ENCODE measurements at places on chromosomes 1 and 21.

DNA sequence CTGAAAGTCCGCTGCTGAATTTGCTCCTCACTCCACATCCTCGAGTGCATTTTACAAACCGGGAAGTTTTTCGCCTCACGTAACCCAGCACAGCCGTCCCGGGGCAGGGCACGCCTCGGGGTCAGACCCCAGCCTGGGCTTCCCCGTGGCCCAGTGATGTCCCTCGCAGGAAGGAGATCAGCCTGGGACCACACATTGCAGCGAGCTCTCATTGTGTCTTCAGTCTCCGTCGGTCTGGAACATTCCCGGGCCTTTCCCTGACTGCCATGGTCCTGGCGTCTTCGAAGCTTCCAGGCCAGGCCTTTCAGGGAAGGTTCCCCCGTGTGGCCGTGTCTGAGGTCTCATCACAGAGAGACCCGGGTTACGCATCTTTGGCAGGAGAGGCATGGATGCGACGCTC, 43.5 kb downstream of the MORN1 start:
- no peak for DNase-seq

- no peak for DNase-seq
These were observed 11.1 kb downstream of the TMEM240 start for GRCh38 chr1:1529321-1529720.

DNA sequence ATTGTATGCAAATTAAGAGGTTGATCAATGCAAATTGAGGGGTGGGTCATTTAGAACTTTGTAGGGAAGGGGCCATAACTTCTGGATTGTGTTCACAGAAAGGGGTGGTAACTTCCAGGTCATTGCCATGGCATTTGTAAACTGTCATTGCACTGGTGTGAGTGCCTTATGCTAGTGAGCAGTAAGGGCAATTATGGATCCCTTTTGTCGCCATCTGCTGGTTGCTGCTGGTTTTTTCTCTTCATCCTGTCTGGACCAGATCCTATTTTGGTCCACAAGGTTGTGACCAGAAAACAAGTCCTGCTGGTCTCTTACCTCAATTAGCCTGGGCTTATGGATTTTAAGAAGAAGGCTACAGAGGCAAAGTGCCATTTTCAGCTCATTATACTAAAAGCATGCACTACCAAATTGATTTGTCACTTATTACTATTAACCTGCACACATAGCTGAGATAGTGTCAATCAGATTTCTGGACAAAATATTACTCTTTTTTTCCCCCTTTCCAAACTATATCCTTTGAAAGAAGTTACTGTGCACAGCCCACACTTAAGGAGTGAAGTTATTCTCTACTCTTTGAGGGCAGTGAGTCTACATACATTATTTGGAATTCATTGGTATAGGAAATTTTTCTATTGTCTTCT, 196.2 kb downstream of the ZC3H11B start:
- DNase-seq = no peak

- peak; percentile 92 for DNase-seq
These were observed at the start of gene PSMD4 for GRCh38 chr1:151254217-151255213. TSS of gene PSMD4 (plus strand) at chr1:151254734. CDS start at chr1:151254783, 49 bp downstream.

DNA sequence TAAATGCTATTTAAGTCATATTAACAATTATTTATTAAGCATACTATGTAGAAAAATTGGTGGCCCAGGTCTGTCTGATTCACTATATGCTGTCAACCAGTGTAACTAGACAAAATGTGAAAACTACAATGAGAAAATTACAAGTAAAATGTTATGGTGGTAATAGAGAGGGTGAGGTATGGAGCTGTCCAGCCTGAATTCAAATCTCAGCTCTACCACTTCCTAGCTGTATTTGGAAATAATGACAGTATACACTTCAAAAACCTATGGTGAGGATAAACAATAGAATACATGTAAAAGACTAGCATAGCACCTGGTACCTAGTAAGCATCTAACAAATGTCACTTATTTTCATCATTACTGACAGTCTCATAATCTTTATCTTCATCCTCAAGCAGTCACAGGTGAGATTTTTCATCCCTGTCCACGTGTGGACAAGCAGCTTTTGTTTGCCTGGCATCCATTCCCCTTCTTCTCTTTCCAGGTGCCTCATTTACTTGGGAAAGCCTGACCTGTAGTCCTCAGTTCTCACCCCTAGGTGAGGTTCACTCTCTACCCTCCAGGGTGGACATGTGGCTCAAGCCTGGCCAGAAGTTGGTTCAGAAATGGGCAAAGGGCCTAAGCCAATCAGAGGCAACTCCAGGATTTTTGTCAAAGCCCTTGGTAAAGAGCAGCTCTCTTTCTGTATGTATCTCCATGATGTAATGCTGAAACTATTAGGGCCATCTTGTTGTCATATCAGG, 29.5 kb downstream of the EGLN1 start:
- DNase-seq = no peak

DNA sequence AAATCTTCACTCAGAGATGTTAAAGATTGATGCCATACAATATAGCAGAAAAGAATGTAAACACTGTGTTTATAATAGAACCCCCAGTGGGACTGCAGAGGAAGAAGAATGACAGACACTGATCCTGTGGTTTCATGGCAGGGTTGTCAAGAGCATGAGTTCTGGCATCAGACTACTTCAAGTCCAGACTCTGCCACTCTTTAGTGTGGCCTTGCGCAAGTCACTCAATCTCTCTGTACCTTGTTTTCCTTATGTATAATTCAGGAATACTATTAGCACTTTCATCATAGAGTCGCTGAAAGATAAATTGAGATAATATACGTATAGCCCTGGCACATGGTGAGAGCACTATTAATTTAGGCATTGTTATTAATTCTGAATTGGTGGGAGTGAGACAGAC, 38.5 kb upstream of the BCL9 start:
- DNase-seq = no peak

DNA sequence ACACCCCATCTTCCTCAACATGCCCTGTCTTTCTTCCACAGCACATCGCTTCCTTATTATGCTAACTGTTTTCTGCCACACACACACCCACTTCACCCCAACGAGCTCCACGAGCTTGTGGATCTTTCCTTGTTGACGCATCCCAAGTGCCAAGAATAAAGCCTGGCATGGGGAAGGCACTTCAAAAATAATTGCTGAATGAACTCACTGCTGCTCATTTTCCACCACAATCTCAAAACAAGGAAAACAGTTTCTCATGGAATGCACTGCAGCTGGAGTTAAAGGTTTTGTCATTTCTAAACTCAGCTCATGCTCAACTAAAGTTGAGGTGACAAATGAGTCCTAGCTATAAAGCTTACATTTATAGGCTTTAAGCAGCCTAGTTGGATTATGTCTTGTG, 86.0 kb downstream of the TIAM1 start:
- DNase-seq = no peak

DNA sequence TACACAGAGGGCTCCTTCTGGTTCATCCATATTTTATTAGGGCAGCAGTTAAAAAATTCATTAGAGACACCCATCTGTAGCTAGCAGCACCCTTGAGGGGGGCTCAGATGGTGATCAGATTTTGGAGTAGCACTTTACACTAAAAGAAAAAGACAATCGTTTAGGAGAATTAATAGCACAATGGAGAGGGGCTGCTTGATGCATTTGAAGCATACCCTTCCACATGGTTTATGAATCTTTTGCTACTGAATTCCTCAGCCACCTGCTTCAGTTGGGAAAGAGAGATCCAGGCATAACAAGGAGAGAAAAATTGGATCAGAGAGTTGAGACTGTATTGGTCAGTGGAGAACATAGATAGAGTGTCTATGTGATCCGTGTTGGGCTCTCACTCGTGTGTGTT, 54.4 kb downstream of the DISC1 start:
- no peak for DNase-seq

GRCh38 chr1:229136822-229137221, 134.1 kb upstream of the RAB4A start:
- DNase-seq = no peak

DNA sequence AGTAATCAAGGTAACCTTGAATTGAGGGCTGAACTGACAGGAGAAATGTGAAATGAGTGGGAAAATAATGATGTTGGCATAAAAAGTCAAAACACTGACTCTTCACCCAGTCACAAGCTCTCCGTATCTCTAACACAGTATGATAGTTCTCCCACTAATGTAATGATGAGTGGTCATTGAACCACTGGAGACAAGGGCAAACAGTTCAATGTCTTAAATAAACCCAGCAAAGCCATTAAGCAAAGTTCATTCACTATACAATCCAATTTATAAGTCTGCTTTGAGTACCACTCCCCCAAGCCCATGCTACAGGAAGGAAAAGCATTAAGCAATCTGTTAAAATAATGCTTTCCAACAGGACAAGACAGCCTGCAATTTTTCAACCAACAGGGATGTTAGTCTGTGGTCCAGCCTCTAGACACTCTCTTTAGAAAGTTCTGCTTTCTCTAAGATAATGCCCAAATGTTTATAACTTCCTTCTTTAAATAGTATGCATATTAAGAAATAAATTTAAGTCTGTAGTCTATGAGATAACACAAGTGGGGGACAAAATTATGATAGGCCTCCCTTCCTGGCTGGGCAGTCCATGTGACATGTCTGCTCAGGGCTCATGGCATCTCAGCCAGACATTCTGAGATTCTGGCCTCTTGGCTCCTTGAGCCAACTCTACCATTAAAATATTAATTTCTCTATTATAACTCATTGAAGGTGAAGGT, 25.5 kb upstream of the DDAH1 start:
- no peak for DNase-seq

DNA sequence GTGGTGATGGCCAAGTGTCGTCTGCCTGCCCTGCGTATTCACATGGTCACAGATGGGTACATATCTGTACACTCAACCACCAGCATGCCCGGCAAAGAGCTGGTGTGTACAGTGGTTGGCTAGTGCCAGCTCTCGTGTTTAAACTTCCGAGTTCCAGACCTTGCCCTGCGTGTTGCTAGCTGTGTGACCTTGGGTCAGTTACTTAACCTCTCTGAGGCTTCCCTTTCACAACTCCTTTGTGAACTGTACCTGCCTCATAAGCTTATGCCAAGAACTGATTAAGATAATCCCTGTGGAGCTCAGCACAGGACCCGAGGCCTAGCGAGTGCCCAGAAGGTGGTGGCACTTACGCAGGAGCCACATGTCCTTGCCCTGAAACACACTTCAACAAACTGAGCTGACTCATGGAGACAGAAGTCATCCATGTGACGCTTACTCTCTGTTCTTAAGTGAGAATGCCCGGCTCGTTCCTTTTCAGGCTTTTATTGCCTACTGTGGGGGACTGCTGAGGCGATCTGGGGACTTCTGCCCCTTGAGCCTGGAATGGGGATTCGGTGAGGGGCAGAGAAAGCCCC, 55.4 kb downstream of the ALPL start:
- DNase-seq = no peak

DNA sequence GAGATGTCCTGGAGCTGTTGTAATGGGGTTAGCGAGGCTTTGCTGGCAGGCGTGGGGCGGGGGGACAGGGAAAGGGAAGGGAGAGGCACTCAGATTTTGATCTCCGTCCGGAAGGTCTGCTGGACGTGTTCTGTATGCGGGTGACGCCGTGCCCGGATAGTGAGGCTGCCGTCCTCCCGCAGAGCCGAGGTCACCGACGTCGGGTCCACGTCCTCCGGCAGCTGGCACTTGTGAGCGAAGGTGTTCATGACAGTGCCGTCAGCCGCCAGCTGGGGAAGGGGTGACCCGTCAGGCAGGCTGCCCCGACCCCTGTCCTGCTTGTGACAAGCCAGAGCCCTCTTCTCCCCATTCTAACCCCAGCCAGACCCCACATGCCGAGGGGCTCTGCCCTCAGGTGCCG, 2.4 kb downstream of the HSPB7 start:
- no peak for DNase-seq

DNA sequence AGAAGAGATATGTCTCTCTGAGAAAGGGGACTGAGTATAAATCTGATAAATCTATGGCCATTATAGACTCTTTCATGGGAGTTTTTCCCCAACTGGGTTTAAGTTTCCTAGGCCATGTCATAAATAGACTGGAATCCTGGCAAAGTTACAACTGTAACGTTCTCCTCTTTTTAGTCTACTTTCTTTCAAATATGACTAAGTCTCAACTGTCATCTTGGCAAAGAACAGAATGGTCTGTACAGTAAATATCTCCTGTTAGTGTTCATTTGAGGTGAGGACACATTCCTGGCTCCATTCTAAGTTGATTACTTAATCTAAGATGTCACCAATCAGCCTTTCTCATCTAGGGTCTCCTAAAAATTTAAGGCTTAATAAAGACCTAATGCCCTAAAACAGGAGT, 300.5 kb downstream of the BRINP2 start:
- DNase-seq = no peak

DNA sequence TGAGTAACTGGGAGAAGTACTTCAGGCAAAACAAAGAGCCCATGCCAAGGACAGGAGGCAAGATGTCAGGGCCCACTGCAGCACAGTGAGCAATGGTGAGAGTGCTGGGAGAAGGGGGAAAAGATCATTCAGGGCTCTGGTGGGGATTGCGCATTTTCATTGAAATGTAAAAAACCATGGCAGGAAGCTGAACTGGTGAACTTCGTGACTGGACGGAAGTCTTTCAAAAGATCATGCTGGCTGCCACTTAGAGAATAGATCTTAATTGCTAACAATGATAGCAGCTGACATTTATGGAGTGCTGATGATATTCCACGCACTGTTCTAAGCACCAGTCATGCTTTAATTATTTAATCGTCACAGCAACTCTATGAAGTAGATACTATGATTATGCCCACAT, 107.0 kb downstream of the TGFBR3 start:
- DNase-seq = no peak

DNA sequence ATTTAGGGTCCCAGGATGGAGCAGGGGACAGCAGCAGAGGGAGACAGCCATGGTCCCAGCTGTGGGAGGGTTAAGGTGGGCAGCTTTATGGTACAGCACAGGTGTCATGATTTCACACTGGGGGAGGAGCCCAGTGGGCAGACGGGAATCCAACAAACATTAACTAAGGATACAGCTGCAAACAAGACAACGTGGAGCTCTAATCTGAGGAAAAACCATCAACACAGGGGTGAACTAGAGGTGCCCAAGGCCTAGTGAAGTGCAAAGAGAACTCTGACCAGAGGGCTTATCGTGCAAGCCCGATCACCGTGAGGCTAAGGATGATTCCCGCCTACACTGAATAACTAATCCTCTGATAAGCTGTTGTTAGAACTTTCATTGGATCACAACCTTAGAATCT, 18.7 kb downstream of the ECE1 start:
- DNase-seq = no peak

GRCh38 chr1:2556277-2556677, at the start of gene TNFRSF14:
TSS of gene TNFRSF14 (plus strand) at chr1:2556371. CDS start at chr1:2556665, 294 bp downstream.
- DNase-seq = no peak

DNA sequence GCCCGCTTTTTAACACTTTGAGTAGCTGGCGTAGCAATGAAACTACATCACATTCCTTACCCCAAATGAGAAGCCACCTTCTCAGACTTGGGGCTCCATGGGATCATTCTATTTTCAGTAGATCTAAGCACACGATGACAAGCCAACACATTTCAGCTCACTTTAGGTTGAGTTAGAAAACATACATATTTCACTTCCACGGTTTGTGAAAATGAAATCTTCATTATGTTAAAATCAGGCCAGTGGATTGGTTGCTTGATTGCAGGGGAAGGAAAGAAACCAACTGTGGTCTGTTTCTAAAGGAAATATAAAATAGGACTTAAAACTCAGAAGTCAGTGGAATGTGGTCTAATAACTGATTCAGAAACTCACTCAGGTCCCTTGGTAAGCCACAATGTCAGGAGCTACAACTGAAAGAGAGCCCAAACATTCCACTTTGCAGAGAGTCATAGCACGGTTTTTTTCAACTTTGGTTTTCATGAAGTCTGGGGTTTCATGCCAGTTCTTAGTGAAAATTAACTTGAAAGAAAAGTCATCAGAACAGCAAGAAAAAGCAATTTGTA, 82.3 kb upstream of the TIAM1 start:
- DNase-seq = no peak

GRCh38 chr1:195898924-195899323, 709.3 kb downstream of the KCNT2 start:
- DNase-seq = no peak
